ENCODE measurements at places on chromosomes 5 and 9. TPM values are rescaled to one million over a fixed set of nuclear protein-coding genes. Genes with fewer than 3 reads are reported as not detected.

GRCh38 chr5:125149110-125149509 lies 402.7 kb upstream of the ZNF608 start:
- DNase-seq = no peak

Gene XPA
- total RNA-seq = 14.6 TPM

DNA sequence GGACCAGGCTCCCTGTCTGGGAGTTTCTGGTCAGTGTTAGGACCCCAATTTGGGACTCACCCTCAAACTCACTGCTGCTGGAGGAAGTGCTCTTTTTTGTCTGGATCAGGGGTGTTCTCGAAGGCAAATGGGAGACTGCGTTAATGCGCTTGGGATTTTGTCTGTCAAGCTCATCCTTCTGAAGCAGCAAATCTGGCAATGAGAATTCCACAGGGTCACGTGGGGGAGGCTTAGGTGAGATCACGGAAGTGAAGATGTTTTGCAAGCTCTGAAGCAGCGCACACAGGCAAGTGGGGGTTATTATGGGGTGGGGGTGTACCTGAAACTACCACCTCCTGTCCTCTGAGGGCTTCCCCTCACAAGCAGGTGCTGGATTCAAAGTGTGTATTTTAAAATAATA lies 10.5 kb upstream of the TEX53 start:
- no peak for DNase-seq

Gene LARP1
- total RNA-seq = 301 TPM

GRCh38 chr5:2129568-2130272 lies 247.0 kb upstream of the IRX4 start:
- no peak for DNase-seq

DNA sequence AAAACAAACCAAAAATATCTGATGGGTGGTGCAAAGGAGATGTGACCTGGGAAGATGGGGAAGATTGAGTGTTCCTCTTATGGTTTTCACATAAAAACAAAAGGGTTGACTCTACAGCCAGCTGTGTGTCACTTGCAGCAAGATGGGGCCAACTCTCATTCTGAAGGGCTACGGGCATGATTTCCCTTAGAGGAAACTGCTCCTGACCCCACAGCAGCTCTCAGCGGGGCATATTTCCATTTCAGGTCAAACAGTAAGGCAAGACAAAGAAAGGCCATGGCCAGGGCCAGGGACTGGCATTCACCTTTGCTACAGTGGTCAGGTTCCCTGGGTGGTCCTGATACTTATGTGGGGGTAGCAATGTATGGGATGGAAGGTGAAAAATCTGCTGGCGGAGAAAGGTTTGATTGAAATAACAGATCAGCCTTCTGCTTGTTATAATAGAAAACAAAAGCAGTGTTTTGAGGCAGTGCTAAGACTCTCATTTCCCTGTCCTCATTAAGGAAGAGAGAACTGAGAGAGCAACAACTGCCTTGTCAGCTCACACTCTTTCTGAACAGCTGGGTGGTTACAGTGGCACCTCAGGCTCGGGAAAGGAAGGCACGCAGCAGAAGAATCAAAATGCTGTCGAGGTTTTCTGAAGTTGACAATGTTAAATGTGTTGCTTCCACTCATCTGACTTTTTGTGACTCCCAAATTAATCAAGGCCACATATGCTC lies 120.7 kb upstream of the PCA3 start:
- no peak for DNase-seq

GRCh38 chr9:98045234-98046179 lies 11.0 kb upstream of the NANS start:
- DNase-seq = peak; percentile 39

DNA sequence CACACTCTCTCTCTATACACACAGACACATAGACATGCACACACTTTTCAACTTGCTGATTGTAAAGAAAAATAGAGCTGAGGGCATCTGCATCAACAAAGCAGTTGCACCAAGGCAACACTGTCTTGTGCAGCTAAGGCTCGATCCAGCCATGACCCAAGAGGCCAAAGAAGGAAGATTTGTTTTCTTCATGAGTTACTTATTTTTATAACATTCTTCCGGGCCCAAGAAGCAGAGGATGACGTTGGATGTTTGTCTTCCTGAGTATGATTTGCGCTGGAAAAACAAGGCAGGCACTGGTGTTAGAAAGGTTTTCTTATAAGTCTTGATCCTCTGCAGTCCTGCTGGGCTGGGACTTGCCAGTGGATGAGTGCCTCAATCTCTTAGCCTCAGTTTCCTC lies 344.1 kb downstream of the ADAMTS6 start:
- no peak for DNase-seq

- no peak for DNase-seq
These were observed 10.7 kb upstream of the SPARC start for GRCh38 chr5:151697452-151697851.

Gene SLC4A9
- total RNA-seq = not detected

DNA sequence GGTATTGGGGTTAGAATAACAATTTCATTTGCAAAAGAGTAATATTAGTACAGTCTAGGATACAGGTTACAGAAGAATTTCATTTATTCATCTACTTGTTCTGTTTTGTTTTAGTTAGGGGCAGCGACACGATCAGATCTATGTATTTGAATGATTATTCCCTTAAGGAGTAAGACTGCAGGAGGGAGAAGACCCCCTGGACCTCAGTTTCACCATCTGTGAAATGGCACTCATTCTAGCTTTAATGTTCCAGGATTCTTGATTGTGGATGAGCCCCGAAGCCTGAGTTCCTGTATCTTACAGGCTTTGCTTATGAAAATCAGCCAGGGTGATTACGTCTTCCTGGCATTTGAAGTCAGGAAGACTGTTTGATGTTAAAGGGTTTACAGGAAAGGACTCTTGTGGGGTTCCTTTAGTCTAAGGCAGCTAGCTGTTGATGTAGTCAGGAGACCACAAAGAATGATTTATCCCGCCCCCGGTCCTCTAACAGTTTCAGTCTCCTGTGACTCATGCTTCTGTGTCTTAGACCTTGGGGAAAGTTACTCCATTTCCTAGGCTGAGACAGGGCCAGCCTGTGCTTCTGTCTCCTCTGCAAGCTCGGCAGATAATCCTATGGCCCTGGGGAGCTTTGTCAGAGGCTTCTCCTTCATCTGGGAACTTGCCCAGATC lies 11.5 kb downstream of the SMIM3 start:
- DNase-seq = peak; percentile 49

DNA sequence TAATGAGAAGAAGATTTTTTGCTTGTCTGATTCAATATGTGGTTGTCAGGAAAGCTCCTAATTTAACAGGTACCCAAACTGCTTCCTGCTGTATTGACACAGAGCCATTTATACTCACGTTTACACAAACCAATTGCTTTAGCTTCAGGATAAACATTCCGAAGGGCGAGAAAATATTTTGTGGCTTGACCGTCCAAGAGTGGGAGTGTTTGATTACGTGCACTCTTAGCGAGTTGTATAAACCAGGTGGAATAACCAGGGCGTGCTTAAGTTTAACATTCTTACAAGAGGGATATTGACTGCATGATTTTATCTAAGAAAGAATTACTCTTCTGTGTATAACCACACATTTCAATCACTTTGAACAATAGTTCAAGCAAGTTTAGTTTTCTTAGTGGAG lies 278.7 kb upstream of the TYRP1 start:
- DNase-seq = no peak

- peak; percentile 33 for DNase-seq
These were observed 765 bp downstream of the MARCHF6 start for GRCh38 chr5:10354048-10354872.

Gene SH3RF2
- total RNA-seq = 0.57 TPM

GRCh38 chr5:386432-387341 lies 56.3 kb upstream of the EXOC3 start:
- DNase-seq = no peak

Gene PTPRD
- total RNA-seq = 1.5 TPM

DNA sequence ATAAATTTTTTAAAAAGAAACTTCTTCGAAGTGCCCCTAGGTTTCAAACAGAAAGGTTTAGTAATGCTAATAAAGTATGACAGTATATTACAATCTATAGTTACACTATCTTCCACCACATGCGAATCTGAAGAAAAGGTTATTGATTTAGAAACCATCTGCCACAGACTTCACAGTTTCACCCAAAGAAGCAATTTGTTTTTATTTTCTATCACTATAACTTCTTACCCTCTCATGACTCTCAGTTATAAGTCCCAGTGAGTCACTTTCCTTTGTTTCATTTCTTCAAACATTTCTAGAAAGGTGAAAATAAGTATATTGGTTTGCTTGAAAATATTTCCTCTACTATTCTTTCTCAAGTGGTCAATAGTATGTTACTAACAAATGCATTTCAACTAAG lies 93.6 kb downstream of the MCTP1 start:
- DNase-seq = no peak

DNA sequence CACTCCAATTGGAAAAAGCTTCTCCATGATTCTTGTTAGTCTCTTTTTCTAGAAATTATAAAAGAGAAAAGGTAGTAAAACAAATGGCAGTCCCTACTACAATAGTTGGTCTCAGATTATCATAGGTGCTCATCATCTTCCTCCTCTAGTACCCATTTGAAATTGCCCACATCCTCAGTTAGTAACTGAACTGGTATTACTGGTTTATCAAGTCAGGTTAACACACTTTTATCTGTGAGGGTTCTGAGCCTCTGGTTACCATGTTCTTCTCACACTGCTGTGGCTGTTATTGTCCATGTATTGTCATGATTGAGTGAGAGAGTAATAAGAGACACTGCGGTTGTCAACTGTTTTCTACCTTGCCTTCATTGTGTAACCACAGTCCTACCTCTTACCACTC lies 901.7 kb downstream of the TLE1 start:
- DNase-seq = no peak

DNA sequence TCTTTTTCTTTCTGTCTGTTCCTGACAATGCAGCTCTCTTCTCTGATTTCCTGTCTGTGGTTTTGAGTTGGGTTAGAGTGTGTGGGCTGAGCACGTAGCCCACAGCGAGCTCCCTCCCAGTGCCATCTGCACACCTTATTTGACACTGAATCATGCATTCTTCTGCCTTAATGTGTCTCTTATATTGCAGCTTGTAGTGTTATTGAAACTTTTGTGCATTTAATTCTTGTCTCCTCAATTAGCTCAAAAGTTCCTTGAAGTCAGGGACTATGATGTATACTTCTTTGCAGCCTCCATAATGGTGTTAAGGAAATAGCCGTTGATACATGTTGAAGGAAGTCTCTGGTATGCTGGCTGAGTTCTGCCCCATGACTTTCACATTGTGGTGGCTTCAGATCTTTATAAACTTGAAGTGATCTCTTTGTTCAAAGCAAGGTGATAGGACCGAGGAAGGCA lies 576.2 kb upstream of the CLINT1 start:
- DNase-seq = peak; percentile 36

- DNase-seq = no peak
These were observed 115.7 kb downstream of the TRIO start for GRCh38 chr5:14258840-14259239.

DNA sequence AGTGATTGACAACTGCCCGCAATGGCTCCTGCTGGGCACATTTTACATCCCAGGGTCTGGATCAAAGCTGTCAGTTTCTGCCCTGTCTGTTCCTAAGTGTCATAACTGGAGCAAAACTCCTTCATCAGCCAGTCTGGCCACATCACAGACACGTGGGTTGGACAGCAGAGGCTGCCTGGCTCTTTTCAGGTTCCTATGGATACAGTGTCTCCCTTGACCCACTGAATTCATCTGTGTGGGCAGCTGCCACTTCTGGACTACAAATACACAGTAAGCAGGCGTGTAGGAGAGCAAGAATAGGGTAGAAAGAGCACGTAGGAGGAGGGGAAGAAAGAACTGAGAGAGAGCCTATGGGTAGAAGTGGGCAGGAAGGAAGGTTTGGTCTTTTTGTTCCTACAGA lies 238.0 kb downstream of the ENC1 start:
- DNase-seq = no peak

Data from activated T-helper 2 cell treated with anti-CD3 and anti-CD28 coated beads, Interferon-gamma antibody, Interleukin-2, Interleukin-4, amounts not matched to agents 10 μg/mL and 5 μg/mL and 100 μg/mL, durations not matched to agents 14 hours and 24 hours and 36 hours (primary cell).